Activated B cell treated with CpG ODN at 0.5 μM for 24 hours (primary cell): ENCODE measurements at places on chromosomes 5 and 9.

- DNase-seq = no peak
Measured at GRCh38 chr5:171926311-171926710, 80.1 kb downstream of the FBXW11 start.

DNA sequence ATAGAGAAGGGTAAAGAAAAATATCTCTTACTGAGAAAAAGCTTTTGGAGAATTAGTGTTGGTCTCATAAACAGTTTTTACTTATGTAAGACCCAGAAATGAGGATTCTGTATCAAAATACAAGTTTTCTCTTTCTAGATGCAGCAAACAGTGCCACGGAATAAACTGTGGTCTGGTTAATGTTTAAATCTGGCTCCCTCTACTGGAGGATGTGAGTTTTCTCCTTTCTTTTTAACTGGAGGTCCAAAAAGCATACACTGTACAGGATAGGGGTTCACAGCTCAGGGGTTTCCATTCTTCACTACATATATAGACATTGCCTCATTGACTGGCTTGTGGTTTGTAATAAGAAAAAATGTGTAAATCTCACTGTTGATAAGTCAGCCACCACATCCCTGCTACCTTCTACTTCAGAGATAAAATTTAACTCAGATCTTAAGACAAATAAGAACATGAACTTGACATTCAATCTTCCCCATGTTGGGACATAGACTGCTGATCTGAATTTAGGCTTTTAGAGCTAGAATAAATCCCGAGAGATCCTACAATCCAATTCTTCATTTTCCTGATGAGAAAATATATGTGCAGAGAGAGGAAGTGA, 98.9 kb downstream of the CFAP95 start:
- DNase-seq = no peak

GRCh38 chr9:107276966-107277710, 5.9 kb upstream of the RAD23B start:
- no peak for DNase-seq

DNA sequence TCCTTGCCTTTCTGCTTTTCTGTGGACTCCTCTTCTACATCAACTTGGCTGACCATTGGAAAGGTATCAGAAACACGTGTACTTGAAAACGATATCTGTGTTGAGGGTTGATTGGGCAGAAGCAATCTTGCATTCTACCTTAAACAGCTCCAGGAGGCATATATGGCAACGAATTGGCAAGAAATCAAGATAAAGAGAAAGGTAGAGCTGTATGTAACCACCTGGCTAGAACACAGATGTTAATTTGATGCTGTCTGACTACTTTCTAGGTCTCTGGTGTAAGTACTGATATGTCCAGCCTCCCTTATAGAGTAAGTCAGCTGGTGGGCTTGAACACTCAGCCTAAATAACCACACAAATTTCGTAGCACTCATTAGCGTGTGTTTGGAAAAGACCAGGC, 1.3 kb downstream of the MAN1B1 start:
- DNase-seq = no peak

- DNase-seq = no peak
Measured at GRCh38 chr5:163631856-163632255, 126.4 kb downstream of the MAT2B start.

- DNase-seq = no peak
Measured at GRCh38 chr9:121598167-121598964, 53.1 kb upstream of the DAB2IP start.

DNA sequence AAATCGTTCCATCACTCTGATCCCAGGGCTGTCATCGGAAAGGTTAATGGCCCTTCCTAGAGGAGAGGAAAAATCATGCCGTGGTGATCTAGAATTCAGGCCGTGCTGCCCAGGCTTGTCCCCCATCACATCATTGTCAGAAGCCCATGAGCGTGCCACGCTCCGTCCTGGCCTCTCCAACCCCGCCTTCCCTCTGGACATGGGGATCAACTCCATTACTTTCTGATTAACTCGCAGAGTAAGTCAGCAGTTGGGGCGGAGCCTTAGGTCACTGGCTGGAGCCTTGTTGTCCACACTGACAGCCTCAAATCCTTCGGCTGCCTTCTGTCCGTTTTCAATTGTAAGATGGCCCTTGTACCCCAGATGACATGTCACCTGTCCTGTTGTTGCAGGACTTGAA, 75.0 kb downstream of the MVB12B start:
- no peak for DNase-seq

GRCh38 chr5:14708551-14708950, 44.0 kb downstream of the OTULIN start:
- DNase-seq = no peak

DNA sequence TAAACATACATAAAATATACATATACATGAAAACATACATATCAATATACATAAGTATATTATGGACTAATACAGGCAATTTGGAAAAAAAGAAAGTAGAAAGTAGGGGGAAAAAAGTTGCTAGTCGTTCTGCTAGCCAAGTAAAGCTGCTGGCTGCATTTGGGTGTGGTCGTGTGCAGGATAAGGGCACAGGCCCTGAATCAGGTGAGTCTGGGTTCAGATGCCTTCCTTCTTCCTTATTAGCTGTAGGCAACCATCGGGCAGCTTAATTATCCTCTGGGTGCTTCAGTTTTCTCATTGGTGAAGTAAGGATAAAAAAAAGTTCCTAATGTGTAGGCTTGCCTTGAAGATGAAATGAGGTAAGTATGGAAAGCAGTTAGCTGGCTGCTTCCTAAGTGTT, 59.2 kb upstream of the SPRY4 start:
- no peak for DNase-seq

GRCh38 chr9:113516840-113517577, 53.5 kb downstream of the RGS3 start:
- DNase-seq = peak; percentile 26

- no peak for DNase-seq
Measured at GRCh38 chr5:40762705-40763104, 6.9 kb upstream of the TTC33 start.

- no peak for DNase-seq
Measured at GRCh38 chr9:1869843-1870242, 145.3 kb upstream of the SMARCA2 start.

DNA sequence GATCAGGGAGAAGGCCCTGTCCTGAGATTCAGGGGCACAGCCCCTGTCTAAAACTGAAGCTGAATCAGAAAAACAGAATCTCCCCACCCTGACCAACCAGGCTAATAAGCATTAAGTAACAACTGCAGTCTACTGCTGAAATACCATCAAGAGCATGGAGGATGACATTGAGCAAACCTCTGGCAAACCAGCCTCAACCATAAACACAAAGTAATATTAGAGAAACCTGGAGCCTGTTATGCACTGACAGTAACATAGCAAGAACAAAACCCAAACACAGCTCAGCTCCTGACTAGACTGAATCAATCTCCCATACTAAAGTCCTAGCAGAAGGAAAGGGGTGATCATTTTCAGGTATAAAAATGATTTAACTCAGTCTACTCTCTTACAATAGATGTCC, 24.8 kb upstream of the CCL21 start:
- DNase-seq = no peak

DNA sequence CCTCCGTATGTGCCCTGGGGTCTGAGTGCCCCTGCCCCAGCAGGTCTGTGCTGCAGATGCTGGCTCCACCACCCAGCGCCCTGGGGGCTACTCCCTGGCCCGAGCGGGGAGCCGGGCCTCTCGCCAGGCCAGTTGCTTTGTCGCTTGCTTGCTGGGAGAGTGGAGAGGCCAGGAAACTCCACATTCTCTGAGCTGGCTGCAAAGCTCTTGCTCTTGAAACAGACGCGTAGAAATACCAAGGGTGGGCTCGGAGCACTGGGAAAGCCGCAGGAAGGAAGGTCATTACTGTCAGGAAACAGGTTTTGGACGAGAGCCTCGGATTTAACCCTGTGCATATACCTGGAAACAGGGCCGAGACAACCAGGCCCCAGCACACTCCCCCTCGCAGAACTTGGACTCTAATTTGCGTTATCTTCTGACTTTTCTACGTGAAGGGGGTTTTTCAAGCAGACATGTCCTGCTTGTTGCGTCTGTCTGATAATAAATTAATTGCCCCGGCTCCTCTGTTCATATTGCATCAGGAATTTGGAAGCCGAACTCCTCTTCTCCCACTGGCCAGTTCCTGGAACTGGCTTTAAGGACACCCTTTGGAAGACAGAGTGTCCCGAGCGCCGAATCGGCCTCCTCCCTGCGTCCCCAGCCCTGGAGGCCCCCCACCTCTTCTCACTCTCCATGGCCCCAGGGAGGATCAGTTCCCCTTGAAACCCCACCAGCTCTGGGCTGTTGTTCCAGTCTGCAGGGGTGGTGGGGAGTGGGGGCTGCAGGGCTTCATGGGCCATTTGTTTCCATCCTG, 11.2 kb downstream of the ADAMTSL2 start:
- DNase-seq = no peak

DNA sequence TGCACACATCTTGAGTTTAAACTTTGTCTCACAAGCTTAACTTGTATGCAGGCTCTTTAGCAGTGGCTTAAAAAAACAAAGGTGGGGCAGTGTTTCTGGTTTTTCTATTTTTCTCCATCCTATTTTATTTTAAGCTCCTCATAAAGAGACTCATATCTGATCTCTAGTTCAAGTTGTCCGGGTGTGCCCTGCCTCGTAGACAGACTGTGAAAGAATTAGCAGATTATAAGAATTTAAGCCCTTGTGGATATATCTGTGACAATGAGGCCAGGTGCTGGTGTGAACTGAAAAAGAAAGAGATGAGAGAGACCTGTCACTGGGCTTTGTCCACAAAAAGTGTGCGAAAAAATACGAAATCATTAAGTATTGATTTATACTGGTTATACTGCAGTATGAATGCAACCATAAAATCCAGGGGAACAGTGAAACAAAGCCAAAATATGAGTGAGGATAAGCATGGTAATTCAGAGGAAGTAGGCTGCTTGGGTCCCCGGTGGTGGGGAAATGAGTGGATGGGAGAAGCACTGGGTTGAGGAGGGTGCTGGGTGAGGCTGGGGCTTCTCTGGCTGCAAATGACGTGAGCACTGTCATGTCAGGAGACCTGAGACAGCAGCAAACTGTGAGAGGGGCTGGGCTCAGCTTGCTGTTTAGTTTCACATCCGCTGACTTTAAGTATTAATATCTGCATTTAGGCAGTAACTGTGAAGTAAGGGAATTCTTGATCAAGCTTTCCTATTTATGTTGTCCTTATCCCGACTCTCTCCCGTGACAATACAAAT, 179.7 kb upstream of the ANKRD55 start:
- DNase-seq = peak; percentile 56

DNA sequence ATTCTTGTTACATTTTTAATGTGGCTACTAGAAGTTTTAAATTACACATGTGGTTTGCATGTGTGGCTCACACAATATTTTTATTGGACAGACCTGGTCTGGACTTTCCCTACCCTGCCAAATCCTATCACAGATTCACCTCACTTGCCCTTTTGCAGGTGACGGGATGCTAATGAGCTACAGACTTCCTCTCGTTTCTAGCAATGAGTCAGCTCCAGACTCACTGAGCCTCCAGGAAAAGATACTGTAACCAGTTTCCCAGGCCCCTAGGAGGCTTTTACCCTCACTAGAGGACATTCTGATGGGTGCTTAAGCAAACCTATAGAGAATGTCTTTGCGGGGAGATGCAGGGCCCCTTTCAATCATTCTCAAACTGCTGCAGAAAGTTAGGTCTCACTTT, 135.4 kb downstream of the WDR41 start:
- DNase-seq = no peak

DNA sequence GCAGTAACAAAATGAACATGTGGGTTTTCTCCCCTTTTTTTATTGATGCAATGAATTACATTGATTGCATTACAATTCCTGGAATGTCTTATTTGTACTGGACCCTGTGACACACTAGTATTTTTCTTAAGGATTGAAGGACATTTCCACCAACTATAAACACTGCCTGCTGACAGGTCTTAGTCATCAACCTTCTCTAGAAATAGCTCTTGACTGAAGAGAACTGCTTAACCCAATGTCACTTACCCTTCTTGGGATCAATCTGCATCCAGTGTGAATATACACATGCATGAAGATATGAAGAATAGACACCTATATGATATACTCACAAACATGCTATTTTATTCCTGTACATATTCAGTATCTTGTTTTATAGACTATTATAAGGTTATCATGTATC, 130.6 kb downstream of the FBXO38 start:
- DNase-seq = no peak

DNA sequence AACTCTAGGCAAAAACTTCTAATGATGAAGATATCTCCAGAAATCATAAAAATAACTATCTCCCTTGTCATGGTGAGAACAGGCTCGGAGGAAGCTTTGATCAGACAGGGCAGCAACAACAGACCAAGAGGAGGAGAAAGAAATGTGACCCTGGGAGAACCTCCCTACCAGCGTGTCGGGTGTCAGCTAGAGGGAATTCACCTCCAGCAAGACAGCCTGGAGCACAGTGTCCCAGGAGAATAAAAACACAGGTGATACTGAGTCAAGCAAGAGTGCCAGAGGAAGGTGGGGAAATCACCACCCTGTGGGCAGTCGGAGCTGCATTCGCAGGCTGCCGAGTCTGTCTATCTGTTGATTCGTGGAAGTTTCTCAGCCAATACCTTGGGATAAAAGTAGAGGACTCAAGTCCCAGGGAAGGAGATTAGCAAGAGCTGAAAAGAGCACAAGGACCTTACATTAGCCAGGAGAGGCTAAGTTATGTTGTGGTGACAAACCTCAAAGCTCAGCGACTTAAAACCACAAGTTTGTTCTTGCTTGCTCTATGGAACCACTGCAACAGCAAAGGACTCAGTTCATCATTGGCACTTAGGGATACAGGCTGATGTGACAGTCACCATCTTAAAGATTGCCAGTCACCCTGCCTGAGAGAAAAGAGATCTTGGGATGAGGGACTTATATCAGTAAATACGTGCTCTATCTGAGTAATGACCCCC, 598.3 kb downstream of the CCDC171 start:
- no peak for DNase-seq

- no peak for DNase-seq
Measured at GRCh38 chr9:75265525-75265972, 177.2 kb downstream of the OSTF1 start.

DNA sequence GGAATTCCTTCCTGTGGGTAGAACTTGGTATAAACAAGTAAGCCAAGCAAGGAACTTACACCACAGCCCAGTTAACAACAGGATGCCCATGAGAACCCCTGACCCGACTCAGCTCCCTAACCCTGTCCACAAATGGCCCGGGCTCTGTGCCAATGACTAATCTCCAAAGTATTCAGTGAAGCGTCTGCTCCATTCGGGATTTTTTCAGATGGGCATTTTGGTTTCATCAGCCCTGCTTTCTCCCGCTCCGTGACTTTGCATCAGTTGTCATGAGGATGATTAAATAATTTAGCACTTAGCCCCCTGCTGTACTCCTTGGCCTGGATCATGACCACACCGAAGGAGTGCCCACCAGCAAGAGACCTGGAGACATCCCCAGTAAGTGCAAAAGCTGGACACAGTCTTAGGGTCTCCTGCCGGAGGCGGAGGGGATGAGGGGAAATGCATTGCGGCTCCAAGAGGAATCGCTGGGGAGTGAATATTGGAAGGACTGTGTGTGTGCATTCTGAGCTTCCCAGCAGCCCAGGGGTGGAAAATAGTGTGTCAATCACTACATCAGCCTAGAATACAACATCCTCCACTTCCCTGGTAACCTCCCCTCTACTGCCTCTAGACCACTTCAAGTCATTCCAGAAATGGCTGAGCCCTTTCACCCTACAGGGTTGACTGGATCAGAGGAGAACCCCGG, 41.4 kb upstream of the DNAH5 start:
- DNase-seq = no peak

- no peak for DNase-seq
Measured at GRCh38 chr9:111743275-111743674, 51.5 kb downstream of the SHOC1 start.
